ENCODE measurements at places on chromosomes 1 and 21.

DNA sequence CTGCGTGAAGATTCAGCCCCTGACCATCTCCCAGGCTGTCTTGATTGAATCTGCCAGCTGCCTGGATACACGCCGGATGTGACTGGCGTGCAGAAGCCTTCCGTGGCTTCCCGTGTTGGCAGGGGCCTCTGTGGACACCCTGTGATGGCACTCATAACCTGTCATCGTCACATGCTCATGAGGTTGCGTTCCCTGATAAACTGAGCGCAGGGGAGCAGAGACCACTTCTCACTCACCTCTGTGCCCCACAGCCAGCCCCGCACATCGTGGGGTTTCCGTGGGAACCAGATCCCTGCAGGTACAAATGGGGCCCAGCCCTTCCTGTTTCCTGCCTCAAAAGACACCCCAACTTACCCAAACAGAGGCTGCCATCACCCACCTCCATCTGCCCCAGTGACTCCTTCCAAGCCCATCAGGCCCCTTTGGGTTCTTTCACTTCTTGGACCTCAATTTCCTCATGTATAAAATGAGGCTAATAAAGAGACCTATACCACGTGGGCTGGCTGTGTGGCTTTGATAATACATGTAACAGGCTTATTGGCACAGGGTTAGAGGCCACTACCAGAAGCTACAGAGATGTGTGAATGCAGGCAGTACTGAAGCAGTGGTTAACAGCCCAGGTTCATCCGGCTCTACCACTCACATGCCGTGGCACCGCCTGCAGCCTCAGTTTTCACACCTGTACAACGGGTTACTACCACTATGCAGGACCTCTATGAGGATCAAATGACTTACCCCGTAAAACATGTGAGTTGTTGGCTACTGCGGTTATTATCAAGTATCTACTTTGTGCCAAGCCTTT lies 23.6 kb downstream of the HTR6 start:
- no peak for DNase-seq

- DNase-seq: no peak
Observed at GRCh38 chr1:214493126-214493796, 58.1 kb downstream of the PTPN14 start.

- DNase-seq: no peak
Observed at GRCh38 chr1:43773821-43774220, 66.5 kb downstream of the ST3GAL3 start.

DNA sequence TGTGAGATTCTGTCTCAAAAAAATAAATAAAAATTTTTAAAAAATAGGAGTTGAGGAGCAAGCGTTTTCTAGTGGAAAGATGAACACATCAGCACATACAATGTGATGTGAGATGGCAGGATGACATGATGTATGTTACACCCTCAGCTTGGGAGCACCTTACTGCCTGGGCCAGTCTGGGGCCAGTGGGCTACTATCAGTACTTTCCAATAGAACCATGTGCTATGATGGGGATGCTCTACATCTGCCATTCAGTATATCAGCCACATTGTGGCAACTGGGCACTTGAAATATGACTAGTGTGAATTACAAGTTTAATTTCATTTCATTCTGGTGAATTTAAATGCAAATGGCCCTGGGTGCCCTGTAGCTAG lies 156.0 kb downstream of the PGBD5 start:
- DNase-seq: no peak

GRCh38 chr1:213103377-213104306 lies 52.6 kb downstream of the RPS6KC1 start:
- no peak for DNase-seq

Data from AG04449 (cell line).